ENCODE measurements at places on chromosomes 13 and 19. TPM values are rescaled to one million over a fixed set of nuclear protein-coding genes. Genes with fewer than 3 reads are reported as not detected.

DNA sequence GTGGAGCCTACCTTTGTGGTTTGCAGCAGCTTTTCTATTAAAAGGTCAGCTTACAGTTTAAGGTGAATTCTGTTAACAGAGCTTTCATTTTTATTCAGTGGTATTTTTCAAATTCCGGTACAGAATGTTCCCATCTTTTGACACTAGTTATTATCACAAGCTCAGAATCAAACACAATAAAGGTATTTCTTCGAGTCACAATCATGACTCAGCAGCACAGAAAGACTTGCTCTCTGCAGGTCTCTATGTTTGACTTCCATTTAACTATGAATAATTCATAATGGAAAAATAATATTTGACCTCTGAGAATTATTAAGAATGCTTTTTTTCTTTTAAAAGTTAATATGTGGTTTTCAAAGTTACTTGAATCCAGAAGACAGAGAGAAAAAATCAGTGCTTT is 28.2 kb downstream of the DACH1 start:
- no peak for DNase-seq

DNA sequence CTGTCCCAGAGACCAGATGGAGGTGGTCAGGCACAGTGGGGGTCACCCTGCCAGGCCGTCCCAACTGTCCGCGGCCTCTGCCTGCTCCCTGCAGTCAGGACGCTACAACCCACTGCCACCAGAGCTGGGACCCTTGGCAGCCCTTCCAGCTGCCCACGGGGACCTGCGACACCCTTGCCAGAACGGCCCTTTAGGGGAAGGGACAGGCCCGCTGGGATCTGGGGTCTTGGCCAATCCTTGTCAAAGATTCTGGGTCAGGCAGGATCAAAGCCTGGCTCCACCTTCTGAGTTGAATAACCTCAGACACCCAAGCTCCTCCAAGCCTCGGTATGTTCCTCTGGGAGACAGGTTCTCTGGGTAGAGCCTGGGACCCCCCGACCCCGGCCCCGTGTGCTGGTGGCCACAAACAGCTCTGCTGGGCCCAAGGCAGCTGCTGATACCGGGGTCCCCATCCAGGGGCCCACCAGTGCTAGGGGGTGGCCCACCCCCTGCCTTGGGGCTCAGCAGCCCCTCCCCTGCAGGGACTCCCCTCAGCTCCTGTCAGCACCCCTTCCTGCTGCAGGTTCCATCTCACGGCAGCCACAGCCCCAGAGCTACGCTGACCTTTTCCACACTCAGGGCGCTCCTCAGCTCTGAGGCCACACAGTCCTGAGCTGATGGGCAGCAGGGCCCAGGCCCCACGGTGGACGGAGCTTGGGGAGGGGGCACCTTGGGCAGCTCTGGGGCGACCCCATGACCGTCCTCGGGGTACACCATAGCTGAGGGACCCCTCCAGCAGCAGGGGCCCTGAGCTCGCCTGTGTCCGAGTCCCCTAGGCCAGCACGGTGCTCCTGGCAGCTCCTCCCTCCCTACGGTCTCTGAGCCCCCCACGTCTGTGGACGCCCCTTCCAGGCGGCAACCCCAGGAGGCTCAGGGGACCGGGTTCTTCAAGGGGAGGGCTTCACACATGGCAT is 18.4 kb downstream of the SBNO2 start:
- DNase-seq, result no peak

The PSG11 gene
- not detected for polyA plus RNA-seq

- DNase-seq, result peak; percentile 72
These were observed 27.5 kb downstream of the DPRX start for GRCh38 chr19:53659292-53659691.

The RASAL3 gene
- 1.8 TPM for polyA plus RNA-seq

- no peak for DNase-seq
These were observed 2.1 kb downstream of the SIAH3 start for GRCh38 chr13:45849408-45849807.

The OR10H4 gene
- not detected for polyA plus RNA-seq

The ZNF99 gene
- 0.05 TPM for polyA plus RNA-seq

DNA sequence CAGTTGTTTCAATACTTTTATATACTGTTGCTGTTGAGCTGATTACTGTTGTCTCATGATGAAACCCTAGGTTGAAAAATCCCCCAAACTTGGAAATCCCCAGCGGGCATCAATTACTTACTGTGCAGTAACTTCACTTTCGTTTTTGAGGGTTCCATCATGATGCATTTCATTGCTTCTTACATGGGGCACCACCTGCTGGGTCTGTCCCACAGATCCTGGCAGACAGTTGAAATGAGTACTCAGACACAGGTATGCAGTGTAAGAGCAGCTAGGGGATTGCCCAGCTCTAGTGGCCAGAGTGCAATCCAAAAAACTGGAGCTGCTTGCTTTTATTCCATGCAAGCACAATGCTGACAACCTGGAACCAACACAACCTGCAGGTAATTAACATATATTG is 132.5 kb upstream of the ZNF91 start:
- DNase-seq, result no peak

- no peak for DNase-seq
These were observed 1249.4 kb upstream of the SLC10A2 start for GRCh38 chr13:104315606-104316005.

DNA sequence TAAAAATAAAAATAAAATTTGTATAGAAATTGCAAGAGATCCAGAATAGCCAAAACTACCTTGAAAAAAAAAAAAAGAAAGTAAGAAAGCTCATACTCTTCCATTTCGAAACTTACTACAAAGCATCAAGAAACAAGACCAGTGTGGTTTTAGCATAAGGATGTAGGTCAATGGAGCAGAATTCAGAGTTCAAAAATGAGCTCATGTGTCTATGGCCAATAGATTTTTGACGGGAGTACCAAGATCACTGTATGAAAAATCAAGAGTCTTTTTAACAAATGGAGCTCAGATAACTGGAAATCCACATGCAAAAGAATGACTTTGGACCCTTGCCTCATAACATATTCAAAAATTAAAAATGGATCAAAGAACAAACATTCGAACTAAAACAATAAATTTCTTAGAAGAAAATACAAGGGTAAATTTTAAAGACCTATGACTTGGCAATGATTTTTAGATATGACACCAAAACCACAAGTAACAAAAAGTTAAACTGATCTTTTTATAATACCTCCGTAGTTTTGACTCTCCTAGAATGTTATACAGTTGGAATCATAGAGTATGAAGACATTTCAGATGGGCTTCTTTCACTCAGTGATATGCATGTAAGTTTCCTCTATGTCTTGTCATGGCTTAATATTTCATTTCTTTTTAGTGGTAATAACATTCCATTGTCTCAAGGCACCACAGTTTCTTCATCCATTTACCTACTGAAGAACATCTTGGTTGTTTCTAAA is 43.2 kb downstream of the KLF12 start:
- DNase-seq, result no peak

The MCF2L gene
- polyA plus RNA-seq, result 31.7 TPM

- no peak for DNase-seq
These were observed 411.7 kb downstream of the IRS2 start for GRCh38 chr13:109374609-109375200.

The NBEA gene
- polyA plus RNA-seq, result 16.9 TPM

DNA sequence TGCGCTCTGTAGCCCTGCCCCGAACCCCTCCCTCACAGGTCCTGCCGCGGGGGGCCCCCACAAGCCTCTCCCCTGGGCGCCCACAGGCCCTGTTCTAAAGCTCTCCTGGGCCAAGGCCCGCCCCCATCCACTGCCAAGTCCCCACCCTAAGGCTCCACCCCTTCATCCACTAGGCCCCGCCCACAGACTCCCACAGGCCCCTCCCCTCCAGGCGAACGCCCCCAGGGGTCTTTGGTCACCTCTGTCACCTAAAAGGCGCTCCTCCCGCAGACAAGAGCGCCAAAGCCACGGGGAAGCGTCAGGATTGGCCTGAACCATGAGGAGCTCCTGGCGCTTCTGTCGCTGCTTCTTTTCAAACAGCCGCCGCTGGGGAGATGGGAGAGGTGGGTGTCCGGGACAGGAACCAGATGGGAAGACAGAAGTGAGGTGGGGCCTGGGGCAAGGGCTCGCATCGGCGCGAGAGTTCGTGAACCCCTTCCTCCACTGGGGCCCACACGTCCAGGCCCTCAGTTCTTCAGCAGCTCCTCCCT is 2.3 kb downstream of the TULP2 start:
- DNase-seq, result no peak

DNA sequence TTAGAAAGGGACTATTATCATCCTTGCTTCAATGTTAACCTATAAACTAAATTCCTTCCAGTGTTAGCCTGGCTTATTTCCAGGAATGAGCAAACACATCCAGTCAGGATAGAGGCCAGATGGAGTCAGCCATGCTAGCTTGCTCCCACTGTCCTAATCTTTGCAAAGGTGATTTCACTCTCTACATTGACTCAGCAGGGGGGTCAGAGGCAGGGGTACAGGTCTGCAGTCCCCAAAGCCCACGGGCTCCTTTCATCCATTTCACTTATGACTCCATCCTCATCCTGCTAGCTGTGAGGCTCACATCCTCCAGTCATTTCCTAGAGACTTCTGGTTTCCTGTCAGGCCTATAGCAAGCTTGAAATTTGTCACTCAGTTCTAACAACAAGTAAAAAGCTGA is 63.4 kb upstream of the CEACAM8 start:
- DNase-seq, result no peak

The TMEM238 gene
- polyA plus RNA-seq, result 0.43 TPM

DNA sequence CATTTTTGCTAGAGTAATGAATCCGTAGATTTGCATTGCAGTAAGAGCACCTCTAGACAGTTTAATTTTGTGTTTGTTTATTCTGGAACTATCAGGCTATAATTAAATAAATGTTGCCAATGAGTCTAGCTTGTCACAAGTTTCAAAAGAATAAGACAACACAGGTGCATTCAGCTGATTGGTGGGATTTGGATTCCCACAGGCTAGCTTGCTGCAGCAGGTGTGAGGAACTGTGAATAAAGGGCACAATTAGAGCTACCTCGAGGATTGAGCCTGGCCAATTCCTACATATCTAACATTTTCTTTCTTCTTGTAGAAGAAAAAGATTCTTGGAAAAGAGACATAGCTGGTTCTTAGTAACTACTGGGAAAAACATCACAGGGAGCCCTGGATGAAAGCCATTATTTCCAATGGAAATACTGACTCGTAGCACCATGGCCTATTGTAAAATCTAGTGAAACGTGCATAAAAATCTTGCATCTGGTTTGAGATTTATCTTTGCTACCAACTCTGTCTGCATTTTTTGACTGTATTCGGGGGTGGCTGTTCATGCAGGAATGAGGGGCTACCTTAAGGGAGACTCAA is 360.9 kb downstream of the FGF9 start:
- DNase-seq, result no peak

GRCh38 chr19:32339988-32340874 is 5.2 kb upstream of the ZNF507 start:
- no peak for DNase-seq

DNA sequence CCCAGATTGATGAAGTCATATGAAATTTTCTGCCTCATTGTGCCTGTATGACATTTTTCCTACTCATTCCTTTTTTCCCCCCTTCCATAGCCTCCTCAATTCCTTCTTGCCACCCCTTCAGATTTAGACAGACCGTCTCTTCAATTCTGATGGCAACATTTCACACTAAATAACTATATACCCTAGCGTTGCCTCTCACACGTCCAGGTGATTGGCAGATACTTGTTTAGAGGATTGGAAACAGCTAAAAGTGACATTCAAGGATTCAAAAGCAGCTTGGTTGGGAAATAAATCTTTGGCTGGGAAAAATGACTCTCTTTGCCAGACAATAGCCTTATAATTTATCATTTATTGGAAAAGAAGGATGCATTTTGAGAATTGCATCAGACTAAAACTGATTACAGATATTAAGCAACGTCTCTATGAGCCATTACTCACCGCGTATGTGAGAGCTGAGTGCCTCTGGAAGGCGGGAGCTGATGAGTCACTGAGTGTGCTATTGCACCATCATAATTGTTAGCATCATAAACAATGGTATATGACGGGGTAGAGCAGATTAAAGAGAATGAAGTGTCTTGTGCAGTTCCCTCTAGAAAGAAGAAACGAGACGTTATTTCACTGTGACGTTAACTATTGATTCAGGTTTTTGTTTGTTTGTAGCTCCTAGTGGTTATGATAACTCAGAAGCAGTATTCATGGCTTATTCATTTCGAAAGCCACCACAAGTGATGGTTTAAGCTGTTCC is 61.1 kb upstream of the FAM216B start:
- DNase-seq, result no peak

DNA sequence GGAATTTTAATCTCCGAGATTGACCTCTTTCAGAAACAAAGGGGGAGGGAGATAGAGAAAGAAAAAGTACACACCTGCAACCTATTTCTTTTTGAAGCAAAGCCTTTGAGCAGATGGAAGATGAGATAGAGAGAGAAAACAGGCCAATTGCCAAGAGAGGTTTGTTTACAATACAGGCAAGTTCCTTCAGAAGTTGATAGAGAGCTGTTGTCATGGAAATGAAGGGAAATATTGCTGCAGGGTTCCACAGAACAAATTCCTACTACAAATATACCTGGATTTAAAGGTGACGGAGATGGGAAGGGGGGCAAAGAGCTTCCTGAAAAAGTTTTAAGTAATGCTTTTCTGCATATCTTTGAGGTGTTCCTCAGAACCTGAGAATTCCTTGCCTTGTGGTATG is 388.4 kb downstream of the NDFIP2 start:
- peak; percentile 79 for DNase-seq

DNA sequence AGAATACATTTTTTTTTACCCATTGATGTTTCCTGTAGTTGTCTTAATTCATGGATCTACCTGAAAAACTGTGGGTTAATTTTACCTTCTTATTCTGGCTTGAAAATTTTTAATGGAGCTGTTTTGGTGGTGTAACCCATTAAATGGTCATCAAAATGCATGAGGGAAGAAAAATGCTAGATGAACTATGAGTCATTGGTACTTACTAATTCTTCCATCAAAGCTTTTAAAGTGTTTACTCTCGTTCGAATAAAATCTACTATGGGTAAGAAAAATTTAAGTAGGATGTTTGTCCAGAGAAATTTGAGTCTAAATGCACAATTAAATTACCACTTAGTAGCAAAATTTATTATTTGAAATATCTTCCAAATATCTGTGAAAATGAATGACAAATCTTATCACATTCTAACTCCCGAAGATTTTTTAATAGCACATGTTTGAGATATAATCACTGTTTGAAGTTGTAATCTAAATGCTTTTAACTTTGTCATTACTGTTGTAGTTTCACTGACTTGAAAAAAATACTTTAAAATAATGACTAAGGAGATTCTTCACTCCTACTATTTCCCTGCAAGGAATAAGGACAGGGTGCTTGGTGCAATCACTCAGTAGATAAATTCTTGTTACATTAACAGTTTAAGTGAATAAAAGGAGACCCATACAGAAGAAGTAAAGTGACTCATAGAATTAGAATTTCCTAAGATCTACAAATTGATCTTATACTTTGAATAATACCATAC is 437.7 kb downstream of the IRS2 start:
- no peak for DNase-seq

The SEMA6B gene
- polyA plus RNA-seq, result 14.1 TPM

The CCL25 gene
- not detected for polyA plus RNA-seq

The TINCR gene
- 0.85 TPM for polyA plus RNA-seq

Data from urinary bladder (tissue), 4 donors.